ENCODE measurements at places on chromosomes 12 and 14.

DNA sequence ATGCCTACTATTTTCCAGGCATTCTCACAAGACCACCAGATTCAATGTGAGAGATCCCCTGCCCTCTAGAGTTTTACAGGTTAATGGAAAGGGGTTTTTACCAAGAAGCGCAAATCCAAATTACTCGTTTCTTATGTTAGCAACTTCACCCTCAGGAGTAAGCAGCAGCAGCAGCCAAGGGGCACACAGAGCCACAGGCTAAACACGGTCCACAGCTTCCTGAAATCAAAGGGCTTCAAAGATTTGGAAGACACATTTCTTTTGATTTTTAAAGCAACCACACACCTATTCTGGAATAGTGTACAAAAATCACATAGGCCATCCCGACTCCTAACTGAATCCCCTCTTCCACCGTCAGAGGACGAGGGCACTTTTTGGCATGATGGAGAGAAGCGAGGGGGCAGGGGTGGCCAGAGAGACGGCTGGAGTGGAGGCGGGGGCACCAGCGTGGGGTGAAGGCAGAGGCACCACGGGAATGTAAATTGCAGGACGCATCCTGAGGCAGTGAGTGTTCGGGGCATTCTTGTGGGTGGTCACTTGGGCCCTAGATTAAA is 107.0 kb downstream of the ARF6 start:
- DNase-seq: no peak

- DNase-seq: no peak
These were observed 11.8 kb upstream of the POLR3B start for GRCh38 chr12:106345746-106346145.

- no peak for DNase-seq
These were observed 44.5 kb downstream of the LRTM2 start for GRCh38 chr12:1864867-1865266.

- peak; percentile 1 for DNase-seq
These were observed at the start of gene PGF for GRCh38 chr14:74955229-74956026. Gene PGF (minus strand): TSS chr14:74955597. CDS start chr14:74955242, 355 bp downstream.

GRCh38 chr12:129635021-129635685 is 268.7 kb downstream of the TMEM132D start:
- DNase-seq: no peak

DNA sequence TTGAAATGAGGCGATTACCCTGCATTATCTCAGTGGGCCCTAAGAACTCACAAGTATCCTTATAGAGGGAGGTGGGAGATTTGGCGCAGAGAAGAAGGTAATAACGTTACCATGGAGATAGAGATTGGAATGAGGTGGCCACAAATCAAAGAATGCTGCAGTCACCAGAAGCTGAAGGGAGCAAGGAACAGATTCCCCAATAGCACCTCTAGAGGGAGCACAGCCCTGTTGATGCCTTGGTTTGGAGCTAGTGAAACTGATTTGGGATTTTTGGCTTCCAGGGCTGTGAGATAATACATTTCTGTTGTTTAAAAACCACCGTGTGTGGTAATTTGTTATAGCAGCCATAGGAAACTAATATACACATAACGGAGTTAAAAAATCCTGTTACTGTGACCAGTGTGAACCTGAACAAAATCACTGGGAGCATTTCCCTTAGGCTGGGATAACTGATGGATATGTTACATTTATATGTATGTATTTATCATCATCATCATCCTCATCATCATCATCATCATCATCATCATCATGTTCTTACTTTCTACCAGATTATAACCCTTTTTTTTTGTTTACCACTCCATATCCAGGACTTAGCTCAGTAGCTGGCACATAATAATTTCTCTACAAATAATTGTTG is 100.3 kb downstream of the LIN7A start:
- DNase-seq: no peak

DNA sequence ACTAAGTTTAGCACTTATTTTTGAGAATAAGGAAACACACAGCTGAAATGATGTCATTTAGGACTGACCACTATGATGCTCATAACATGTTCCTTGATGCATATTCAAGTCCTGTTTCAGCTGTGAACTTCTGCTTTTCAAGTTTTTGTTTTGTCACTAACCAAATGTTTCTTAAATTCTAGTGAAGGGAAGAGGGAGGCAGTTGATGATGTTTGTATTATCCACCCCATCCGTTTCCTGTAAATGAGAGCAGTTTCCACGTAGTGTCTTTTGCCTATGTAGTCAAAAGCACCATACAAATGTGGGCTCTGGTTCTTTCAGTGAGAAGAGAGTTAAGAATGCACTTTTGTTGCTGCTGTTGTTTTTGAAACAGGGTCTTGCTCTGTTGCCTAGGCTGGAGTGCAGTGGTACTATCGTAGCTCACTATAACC is 491.8 kb downstream of the PCNX1 start:
- DNase-seq: peak; percentile 97

DNA sequence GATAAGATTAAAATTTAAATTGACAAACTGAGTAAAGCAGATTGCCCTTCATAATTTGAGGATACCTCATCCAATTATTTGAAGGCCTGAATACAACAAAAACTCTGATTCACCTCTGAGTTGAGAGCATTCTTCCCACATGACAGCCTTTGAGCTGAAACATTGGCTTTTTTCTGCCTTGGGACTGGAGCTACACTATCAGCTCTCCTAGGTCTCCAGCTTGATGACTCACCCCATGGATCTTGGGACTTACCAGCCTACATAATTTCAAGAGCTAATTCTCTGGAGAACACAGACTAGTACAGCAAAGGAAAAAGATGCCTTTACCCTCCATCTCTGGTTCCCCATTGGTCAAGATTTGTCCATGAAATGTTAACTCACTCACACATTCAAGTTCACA is 555.1 kb downstream of the FOXG1 start:
- no peak for DNase-seq

- peak; percentile 89 for DNase-seq
These were observed at the start of gene ATXN7L3B for GRCh38 chr12:74537707-74538385. Gene ATXN7L3B (plus strand): TSS chr12:74537835. CDS start chr12:74538113, 278 bp downstream.

- no peak for DNase-seq
These were observed 371.4 kb upstream of the TMTC1 start for GRCh38 chr12:30155001-30155730.

DNA sequence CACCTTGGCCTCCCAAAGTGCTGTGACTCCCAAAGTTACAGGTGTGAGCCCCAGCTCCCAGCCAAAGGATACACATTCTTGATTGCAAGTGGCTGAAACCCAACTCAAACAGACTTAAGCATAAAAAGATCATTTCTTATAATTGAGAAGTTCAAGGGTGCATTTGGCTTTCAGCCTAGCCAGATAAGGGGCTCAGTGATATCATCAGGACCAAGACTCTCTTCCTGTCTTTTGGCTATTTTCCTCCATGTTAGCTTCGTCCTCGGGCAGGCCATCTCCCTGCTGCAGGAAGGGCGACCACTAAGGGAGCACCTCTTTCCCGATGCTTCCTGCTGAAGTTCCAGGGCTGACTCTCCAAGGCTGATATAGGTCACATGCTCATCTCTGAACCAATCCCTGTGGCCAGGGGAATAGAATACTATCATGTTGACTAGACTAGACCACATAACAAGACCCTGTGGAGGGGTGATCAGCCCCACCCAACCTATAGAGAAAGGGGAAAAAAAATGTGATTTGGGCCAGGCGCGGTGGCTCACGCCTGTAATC is 9.8 kb upstream of the KRT8 start:
- no peak for DNase-seq

DNA sequence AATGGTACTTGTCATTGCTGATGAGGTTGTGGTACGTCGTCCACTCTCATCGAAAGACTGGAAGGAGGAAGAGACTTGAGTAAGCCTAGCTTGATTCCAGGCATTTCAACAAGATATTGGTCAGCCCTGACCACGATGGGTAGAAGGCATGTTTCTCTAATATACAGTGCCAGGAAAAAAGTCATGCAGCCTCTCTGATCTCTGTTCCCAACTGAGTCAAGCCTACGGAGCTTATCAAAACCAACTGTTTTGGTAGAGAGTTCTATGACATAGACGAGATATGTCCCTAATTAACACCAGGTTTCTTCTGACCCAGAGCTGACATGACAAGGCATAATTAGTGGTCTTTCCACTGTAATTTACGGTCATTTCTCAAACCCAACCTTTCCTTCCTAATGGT is 58.5 kb downstream of the NIN start:
- no peak for DNase-seq

DNA sequence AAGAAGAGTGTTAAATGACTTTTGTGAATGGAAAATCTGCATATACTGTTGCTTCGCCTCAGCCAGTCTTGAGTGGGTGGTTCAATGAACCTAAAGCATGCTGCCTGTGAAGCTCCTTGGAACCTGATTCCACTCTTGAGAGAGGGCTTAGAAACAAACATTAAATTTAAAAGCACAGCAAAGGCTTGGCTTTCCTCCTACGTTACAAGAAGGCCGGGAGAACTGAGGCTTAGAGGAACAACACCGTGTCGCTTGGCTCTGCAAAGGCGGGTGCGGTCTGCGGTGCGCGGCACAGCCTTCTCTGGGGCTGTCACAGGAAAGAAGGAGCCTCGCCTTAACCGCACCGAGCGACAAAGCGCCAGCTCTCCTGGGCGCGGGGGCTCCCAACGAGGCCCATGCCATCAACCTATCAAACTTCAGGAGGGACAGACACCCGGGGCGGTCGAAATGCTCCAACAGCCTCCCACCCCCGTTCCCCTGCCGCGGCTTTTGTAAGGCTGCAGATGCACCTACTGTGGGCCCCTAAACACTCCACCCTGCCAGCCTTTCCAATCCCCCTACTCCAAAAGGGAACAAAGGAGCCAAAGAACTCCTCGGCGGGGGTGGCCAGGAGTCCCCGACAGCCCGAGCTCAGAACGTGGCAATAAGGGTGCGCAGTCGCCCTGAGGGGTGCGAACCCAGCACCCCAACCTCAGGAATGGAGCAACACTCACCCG is 729 bp downstream of the OSBPL8 start:
- DNase-seq: peak; percentile 78

DNA sequence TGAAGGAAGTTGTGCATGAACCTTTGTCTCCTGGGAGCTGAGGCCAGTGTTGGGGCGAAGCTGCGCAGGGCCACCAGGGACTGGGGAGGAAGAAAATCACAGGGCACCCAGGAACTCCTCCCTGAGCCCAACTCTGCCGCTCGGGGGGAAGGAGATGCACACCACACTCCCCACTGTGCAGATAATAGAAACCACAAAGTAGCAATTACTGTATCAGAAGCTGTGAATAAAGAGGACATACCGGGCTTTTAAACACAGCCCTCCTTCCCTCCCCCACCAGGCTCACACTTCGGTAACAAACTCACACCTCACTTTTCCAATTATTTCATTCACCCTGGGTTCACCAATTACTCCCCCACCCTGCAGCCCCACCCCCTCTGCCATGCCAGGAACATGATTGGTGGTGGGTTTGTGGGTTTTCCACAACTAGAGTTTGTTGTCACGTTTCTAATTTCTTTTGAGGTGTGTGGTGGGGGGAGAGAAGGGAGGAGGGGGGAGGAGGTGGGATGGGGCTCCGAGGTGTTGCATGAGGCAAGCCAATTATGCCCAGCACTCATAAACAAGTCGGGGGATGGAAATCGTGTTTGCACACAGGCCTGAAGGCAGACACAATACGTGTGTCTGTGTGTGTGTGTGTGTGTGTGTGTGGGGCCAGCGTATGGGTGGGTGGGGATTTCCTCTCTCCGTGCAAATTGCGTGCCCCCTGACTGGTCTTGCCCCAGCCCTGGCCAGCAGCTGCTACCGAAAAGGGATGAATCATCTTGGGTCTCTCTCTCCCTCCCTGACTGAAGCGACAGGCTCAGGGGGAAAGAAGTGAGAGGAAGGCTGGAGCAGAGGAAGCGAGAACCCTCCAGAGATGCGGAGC is 103.3 kb downstream of the RBM19 start:
- DNase-seq: peak; percentile 91

DNA sequence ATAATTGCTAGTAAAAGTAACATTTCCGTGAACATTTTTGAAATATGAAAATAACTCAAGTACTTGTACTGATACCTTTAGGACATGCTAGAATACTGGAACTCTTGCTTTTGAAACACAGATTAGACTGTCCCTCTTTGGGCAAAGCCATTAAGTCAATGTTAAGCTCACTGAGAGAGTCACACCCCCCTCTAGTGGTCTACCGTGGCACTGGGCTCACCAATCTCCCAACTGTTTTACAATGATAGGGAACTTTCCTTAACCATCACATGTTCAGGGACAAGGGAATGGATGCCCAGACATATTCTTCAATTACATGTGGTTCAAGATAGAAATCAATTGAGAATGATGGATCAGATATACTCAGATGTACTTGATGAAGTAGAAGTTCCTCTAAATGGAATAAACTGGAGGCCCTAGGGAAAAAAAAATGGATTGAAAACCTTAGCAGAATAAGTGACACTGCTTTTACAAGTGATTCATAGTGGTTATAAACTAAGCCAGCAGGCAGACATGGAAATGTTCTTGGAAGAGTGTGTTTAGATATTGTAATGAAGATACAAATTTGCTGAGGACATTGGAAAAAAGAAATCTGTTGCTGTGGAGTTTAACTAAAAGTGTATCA is 17.8 kb downstream of the NANOG start:
- peak; percentile 60 for DNase-seq

- DNase-seq: no peak
These were observed 152.6 kb upstream of the NOS1 start for GRCh38 chr12:117514016-117514415.

DNA sequence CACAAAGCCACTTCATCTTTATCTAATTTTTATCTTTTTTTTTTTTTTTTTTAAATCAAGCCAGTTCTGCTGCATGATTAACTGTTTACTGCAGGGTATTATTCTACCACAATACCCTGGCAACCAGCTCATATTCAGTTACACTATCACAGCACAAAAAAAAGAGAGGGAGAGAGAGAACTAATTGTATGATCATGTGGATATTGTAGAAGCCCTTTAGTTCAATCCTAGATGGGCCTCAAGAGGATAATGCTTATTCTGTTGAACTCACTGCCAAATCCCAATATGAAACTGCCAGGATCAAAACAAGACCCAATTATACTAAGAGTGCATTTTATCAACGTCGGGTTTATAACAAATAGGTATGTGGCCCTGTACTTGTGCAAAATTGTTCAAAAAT is 51.5 kb downstream of the MED13L start:
- DNase-seq: no peak

- DNase-seq: peak; percentile 100
These were observed 56.5 kb downstream of the HCAR2 start for GRCh38 chr12:122646517-122647217.

- DNase-seq: peak; percentile 71
These were observed 15.5 kb downstream of the EMP1 start for GRCh38 chr12:13211859-13212664.

- no peak for DNase-seq
These were observed 38.9 kb downstream of the GPR65 start for GRCh38 chr14:88043529-88044443.

DNA sequence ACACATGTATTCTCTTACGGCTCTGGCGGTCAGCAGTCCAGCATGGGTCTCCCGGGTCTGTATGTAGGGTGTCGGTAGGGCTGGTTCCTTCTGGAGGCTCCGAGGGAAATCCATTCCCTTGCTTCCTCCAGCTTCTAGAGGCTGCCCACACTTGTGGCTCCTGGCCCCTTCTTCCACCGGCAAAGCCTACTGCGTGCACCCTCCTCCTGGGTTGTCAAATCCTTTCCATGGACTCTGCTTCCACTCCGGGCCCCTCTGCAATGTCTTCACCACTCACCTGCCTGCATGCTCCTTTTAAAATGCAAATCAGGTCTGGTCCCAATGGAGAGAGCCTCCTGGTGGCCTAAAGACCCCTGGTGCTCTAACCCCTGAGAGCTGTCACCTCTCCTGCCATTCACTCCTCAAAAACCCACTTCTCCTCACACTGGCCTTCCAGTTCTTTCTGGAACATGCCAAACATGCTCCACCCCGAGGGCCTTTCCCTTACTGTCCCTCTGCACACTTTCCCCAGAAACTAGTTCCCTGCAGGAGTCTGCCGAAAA is 108.5 kb downstream of the DICER1 start:
- DNase-seq: no peak

GRCh38 chr12:75766263-75767160 is 255.1 kb upstream of the KRR1 start:
- DNase-seq: no peak
